Choroid plexus epithelial cell (primary cell): ENCODE measurements at places on chromosomes 11 and 22.

DNA sequence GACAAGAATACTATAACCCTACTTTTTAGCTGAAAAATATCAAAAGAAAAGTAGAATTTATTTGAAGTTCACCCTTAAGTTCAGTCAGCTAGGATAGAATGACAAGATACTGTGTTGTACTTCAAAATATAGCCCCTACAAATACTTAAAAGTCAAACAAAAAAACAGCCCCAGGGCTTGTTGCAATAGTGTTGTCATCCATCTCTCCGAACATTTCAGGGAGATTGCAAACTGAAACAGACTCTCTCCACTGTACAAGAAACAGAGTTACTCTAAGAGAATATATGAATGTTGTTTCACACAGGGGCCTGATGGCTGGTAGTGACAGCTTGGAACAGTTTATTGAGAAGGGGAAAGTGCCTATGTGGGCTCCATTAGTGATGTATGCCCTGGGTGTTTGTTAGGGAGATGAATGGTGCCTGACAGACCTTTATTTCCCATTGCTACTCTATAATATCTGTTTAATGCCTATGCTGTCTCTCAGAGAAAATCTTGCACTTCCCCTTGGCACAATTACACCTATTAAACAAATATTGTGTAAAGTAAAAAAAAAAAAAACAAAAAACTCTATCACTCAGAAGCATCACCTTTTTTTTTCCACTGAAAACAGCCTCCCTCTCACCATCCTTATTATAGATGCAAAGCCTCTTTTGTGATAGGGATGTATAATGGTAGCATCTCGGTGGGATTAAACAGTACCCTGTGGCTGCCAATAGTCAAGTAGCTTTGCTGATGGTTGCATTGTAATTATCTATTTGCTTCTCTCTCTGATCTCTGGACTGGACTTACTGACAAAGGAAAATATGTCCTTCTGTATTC is 506.3 kb upstream of the LUZP2 start:
- peak; percentile 32 for DNase-seq

- peak; percentile 35 for DNase-seq
These were observed 168.2 kb upstream of the PDGFD start for GRCh38 chr11:104332110-104332509.

- DNase-seq = no peak
These were observed 98.2 kb upstream of the CHORDC1 start for GRCh38 chr11:90321018-90321417.

- peak; percentile 21 for DNase-seq
These were observed 761 bp upstream of the TMEM25 start for GRCh38 chr11:118530180-118530682.

GRCh38 chr11:41461057-41461681 is 1.7 kb upstream of the LRRC4C start:
- DNase-seq = peak; percentile 24

DNA sequence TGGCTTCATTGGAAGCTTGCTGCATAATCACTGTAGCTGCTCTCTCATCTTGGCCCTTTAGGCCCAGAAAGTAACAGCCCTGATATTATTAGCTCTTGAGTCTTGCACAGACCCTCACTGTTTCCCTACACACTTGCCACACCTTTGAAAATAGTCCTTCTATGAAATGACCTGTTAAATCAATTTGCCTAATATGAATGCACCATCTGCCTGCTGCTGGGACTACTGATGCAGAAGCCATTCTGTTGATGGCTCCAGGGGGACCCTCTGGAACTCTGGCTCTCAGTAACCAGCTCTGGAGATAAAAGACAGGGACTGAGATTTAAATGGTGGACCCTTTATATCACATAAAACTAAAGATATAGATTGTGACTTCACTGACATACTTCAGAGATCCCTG is 14.7 kb upstream of the AMPD3 start:
- DNase-seq = no peak

DNA sequence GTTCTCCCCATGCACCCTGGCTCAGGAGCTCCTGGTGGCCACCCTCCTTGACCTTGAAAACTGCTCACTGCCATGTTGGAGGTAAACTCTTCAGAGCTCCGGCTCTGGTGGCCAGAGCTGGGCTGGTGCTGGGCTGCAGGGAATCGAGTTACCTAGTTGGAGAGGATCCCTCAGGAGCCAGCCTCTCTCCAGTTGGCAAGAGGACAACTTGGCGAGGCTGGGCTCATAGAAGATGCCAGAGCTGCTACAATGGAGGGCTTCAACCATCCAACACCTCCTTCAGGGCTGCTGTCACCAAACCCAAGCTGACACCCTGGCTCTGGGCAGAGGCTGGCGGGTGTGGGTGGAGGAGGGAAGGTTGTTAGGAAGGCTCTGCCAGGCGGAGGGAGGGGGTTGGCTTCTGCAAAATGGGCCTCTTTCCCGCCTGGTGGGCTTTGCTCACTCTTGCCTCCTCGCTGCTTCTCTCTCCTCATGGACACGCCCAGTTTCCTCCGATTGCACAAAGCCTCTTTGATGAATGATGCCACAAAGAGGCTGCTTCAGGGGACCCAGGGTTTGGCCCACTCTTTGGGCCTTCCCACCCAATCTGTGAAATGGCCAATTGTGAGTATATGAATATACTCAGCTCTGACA is 53.1 kb downstream of the THAP12 start:
- DNase-seq = no peak

DNA sequence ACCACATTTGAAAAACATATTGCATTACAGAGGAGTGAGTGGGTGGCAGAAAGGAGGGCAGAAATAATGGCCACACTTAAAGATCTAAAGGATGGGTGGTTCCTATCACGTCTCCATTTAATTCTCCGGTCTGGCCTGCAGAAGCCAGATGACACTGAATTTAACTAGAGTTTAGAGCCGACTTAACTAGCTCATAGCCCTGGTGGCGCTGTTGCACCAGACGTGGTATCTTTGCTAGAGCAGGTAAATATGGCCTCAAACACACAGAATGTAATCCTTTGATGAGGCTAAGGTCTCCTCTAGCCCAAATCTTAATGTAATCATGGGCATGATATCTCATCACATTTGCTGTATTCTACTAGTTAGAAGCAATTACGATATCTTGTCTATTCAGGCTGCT is 51.5 kb upstream of the GAL start:
- DNase-seq = peak; percentile 86
